Panc1 (cell line): ENCODE measurements at places on chromosomes 4 and X.

GRCh38 chr4:1239141-1239949, 9.6 kb downstream of the CTBP1 start:
- no peak for DNase-seq

GRCh38 chrX:23670528-23670927, 3.2 kb downstream of the PRDX4 start:
- DNase-seq = no peak

DNA sequence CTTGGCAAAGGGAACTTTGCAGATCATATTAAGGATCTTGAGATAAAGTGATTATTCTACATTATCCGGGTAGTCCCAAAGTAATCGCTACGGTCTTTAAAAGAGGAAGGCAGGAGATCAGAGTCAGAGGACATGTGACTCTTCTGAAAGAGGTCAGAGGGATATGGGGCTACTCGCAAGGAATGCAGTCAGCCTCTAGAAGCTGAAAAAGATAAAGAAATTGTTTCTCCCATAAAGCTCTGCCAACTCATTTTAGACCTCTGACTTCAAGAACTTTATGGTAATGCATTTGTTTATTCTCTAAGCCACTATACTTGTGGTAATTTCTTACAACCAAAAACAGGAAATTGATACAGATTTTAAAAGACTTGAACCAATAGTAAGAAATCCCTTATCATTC, 48.6 kb downstream of the NPY5R start:
- DNase-seq = no peak

- DNase-seq = no peak
Observed at GRCh38 chr4:159193046-159193620, 90.3 kb downstream of the RAPGEF2 start.

DNA sequence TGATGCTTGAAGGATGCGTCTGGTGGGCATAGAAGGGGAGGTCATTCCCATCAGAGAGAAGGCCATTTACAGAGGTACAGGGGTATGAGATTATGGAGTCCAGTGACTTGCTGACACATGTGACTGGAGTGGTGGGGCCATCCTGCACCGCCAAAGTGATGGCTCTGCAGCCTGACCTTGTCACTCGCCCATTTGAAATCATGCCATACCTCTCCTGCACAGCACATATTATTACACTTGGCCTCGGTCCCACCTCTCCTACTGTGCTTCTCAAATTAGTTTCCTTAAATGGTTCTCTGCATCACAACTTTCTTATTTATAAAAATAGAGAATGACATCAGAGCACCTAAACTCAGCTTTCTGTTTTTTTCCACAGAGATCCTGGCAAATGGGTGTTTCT, 60.7 kb upstream of the HAND2 start:
- DNase-seq = no peak

GRCh38 chrX:130179170-130179569, 7.4 kb downstream of the RAB33A start:
- DNase-seq = no peak

- DNase-seq = no peak
Observed at GRCh38 chrX:117972711-117973109, 143.9 kb downstream of the KLHL13 start.

GRCh38 chr4:161252520-161253141, 911.2 kb downstream of the FSTL5 start:
- peak; percentile 33 for DNase-seq

- no peak for DNase-seq
Observed at GRCh38 chr4:20529691-20530090, 170.6 kb upstream of the PACRGL start.

- DNase-seq = peak; percentile 91
Observed at GRCh38 chr4:140756319-140757231, at the start of gene TBC1D9. TSS of gene TBC1D9 (minus strand) at chr4:140756385. CDS start at chr4:140756045, 340 bp downstream.
